Activated CD4-positive, alpha-beta T cell treated with anti-CD3 and anti-CD28 coated beads, Interleukin-2, amount 10 ng/mL, durations not matched to agents 7 days and 5 days (primary cell): ENCODE measurements at places on chromosomes 4 and X.

DNA sequence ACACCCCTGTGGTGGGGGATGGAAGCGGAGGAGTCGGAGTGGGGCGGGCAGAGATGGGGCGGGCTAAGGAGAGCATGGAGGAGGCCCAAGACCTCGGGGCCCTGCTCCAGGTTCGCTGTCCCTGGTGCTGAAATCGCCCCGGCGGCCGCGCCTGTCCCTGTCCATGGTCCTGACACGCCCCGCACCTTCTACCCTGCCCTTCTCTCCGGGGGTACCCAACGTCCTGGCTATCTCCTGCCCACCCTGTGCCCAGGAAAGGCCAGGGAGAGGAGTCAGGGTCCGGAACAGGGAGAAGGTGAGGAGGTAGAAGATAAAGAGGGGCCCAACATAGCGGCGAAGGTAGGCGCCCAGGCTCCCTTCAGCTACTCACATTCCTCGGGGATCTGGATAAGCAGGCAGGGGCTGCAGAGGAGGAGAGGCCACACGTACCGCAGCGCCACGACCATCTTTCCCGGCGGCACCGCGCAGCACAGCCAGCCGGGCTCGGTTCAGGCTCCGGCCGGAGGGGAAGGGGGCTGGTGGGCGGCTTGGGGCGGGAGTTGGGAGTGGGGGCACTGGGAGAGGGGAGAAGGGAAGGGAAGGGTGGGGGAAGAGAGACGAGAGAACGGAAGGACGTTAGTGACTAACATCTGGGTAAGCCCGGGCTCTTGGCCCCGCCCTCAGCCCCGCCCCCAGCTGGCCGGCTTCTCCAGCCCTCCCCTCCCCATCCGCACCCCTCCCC lies 10.4 kb downstream of the L1CAM start:
- DNase-seq: peak; percentile 65

- no peak for DNase-seq
These were observed 549.8 kb upstream of the LCORL start for GRCh38 chr4:18571301-18571761.

- no peak for DNase-seq
These were observed 72.9 kb upstream of the GYPA start for GRCh38 chr4:144213371-144213770.

DNA sequence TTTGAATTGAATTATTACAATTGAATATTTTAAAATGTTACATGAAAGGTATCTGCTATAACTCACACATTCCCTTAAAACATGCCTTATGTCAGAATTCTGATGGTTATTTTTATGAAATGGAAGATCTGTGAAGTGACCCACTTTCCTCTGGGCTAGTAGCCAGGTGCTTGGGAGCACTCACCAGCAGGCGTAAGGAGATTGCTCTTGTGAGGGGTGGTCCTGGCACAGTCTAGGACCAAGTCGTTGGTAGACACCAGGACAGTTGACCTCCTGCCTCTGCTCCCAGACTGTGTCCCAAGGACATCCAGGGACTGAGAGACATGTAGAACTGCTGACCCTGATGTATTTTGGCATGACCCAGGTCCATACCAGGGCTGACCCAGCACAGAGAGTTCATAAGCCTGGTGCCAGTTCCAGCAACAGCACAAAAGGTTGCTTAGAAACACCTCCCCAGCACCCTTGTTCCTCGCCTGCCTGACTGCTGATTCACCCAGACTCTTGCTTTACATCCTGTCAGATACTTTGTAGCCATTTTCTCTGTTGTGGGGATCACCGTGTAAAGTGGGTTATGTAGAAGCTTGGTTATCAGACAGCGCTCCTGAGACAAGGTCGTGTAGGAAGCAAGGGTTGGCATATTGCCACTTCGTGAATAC lies 48.5 kb downstream of the NELFA start:
- DNase-seq: no peak

DNA sequence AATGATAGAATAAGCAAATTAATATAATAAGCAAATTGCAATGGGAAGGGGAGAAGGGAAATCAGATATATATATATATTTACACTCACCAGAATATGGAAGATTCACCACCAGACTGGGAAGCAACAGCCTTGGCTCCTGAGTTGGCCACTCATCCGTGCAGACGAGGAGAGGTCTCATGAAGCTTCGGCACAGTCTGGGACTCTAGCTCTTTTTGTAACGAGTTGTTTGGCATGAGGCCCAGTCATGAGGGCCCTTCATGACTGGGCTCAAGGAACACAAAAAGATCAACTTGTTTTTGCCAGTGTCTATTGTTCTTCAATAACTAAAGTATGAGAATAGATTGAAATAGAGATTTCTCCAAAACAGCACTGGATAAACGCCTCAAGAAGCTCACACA lies 176.4 kb downstream of the ADGRA3 start:
- DNase-seq: no peak

DNA sequence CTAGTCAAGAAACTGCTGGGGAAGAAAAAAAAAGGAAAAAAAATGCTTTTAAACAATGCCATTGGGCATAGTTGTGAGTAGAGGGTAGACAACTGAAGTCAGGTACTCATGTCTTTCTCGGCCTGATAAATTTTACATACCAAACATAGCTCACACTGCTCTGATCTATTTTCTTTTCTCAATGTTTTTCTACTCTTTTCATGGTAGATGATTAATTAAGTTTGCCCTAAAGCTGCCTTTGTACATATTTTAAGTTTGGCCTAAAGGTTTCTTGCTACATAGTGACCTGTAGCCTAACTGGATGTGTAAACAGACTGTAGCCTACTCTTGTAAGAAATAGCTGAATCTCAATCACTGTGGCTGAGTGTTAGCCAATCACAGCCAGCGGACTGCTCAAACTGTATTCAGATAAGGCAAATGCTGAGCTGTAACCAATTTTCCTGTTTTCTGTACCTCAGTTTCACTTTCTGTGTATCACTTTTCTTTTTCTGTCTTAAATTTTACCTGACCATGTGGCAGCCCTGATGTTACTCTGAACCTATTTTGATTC lies 121.0 kb downstream of the PCDH10 start:
- no peak for DNase-seq

GRCh38 chr4:78659264-78659663 lies 107.7 kb downstream of the ANXA3 start:
- no peak for DNase-seq

DNA sequence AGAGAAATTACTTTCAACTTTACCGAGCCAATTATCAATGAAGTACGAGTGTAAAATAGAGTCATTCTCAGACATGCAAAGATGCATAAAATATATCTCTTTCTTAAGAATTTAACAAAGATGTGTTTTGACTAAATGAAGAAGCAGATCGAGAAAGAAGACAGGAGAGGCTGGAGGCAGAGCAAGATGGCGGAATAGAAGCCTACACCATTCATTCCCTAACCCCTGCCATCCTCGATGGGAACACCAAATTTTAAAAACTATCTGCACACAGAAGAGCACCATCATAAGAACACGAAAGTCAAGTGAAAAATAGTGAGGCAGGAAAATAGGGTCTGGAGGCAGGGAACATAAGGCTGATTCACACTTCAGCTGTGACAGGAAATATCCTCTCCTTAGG lies 35.0 kb downstream of the CCDC158 start:
- DNase-seq: no peak

GRCh38 chr4:93810340-93810992 lies 18.1 kb upstream of the ATOH1 start:
- no peak for DNase-seq
